ENCODE measurements at places on chromosomes 6 and 20.

DNA sequence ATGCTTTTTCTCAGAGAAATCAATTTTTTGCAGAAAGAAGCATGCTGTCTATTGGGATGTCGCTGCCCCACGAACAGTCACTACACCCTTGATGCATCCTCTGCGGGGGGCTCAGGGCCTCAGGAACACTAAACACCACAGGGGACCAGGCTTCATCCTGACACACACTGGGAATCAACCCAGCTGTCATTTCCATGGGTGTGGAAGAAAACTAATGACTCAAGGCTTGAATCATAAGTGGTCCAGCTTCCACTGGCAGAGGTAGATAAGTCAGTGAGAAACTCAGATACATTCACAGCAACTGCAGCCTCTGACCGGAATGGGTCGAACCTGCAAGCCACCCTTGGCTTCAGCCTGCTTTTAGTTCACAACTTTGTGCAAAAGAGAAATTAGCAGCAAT, 81.3 kb upstream of the SPTLC3 start:
- DNase-seq = no peak

DNA sequence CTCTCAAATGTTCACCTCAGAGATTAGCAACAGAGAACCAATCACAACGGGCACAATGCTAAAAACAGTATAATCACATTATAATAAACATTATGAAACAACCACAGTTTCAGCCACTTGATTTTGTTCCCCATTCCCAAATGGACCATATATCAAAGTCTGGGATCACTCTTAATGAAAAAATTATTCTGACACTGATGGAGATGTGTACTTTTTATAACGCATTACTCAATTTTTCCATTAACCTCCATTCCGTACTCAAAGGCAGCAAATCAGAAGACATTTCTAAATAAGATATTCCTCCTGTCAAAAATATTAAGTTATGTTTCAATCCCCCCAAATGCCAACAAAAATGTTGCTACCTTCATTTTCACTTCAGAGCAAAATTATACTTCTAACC, 2.8 kb downstream of the CPNE1 start:
- DNase-seq = no peak

DNA sequence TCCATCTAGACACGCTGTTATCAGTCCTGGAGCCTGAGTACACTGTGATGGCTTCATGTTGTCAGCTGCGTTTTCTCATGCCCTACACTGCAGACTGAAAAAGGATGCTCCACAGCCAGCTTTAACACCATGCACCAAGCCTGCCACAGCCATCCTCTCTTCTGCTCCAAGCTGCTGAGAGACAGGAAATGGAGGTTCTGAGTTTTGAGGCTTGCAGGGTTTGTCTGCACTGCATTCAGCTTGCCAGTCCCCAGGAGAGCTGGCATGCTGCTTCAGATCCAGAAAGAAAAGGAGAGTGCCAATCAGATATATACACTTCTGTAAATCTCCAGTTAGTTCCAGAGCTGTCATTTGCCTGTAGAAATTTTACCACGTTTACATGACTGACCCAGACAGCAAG, 550.7 kb upstream of the FLRT3 start:
- no peak for DNase-seq

DNA sequence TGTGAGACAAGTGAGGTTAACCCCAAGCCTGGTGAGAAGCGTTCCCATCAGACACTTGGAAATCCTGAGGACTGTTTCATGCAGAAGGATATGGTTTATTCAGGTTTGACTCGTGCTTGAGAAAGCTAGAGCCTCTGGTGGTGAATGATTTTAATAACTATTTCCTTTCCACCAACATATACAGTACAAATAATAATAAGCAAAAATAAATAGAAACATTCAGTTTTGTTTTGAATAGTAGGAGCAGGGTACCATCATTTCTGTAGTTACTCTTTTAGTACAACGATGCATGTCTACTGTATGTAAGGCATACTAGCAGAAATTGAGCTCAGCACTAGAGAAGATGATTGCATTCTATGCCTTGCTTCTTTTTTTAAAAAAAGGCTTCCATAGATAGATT, 33.5 kb downstream of the PLG start:
- no peak for DNase-seq

GRCh38 chr6:112037783-112038216, 16.1 kb upstream of the CCN6 start:
- no peak for DNase-seq

DNA sequence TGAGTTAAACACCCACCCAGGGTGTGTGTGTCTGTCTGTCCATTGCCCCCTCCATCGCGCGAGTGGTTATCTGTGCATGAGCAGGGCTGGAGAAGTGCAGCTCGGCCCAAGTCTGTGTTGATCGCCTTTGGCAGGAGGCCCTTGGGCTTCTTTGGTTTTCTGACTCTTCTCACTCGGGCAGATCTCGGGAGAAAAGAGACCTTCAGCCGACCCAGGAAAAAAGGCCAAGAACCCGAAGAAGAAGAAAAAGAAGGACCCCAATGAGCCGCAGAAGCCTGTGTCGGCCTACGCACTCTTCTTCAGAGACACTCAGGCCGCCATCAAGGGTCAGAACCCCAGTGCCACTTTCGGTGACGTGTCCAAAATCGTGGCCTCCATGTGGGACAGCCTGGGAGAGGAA, 132.9 kb downstream of the JPH2 start:
- DNase-seq = no peak

DNA sequence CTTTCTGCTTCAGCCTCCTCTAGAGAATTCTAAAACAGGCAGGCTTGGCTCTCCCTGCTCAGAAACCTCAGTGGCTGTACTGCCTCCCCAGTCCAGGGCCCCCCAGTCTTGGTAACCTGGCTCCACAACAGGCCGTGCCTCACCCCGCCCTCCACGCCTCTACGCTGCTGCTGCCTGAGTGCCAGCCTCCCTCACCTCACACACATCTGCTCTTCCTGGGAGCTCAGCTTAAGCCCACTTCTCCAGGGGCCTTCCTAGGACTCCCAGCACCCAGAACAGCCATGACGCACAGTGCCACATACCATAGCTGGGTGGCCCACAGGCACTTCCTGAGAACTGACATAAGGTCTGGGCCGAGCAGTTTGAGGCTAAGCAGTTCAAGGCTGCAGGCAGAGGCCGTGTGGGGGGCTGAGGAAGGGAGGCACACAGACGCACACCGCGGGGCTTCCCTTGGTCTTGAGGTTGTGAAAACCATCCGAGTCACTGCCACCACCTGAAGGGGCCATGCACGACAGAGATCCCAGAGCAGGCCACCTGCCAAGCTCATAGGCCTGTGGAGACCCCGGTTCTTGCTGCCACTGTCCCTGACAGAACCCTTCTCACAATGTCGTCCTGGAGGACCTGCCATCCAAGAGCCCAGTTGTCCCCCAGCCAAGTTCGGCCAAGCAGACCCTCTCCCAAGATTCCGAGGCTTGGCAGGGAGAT, 42.6 kb downstream of the DSTN start:
- no peak for DNase-seq

GRCh38 chr6:72654071-72654621, 32.3 kb downstream of the KCNQ5 start:
- no peak for DNase-seq

DNA sequence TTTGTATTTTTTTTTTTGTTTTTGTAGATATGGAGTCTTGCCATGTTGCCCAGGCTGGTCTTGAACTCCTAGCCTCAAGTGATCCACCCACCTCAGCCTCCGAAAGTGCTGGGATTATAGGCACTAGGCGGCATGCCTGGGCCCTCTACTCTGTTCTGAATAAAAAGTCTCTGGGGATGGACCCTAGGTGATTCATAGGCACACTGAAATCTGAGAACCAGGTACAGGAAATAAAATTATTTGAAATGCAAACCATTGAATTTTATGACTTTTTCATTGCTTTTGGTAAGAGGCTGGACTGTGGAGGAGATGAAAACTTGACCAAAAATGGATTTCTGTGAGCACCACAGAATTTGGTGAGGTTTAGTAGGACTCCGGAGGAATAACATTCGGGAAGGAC, 117.5 kb downstream of the PRIM2 start:
- DNase-seq = no peak

Measured in stimulated activated CD4-positive, alpha-beta T cell treated with anti-CD3 and anti-CD28 coated beads, Interleukin-1b, Interleukin-23, amount 100 ng/mL, for 24 hours (primary cell).